ENCODE measurements at places on chromosomes 6 and 20. TPM values are rescaled to one million over a fixed set of nuclear protein-coding genes. Genes with fewer than 3 reads are reported as not detected.

- DNase-seq, result peak; percentile 51
Measured at GRCh38 chr20:44111712-44112335, 75.2 kb downstream of the JPH2 start.

DNA sequence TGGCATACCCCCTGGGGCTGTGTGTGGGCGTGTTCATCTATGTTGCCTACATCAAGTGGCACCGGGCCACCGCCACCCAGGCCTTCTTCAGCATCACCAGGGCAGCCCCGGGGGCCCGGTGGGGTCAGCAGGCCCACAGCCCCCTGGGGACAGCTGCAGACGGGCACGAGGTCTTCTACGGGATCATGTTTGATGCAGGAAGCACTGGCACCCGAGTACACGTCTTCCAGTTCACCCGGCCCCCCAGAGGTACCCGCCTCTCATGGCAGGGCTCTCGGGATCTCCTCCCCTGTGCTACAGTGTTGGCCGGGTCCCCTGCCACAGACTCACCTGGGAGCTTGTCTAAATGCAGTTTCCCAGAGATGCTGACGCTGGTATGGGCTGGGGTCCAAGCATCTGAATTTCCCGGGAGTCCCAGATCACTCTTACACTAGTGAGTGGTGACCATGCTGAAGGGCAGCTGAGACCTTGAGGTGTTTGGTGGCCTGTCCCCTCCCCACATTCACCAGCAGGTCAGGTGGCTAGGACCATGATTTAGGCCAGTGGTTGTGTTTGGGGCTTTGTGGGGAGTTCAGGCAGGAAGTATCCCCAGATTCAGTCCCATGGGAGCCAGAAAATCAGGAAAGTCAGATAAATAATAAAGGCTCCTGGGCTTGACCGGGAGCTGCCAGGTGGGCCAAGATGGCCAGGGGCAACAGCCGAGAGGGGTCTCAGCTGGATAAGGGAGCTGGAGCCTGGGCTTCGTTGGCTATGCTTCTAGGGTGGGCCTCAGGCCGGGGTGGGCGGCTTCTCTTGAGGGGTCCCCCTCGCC is 11.8 kb downstream of the ENTPD6 start:
- no peak for DNase-seq

- DNase-seq, result no peak
Measured at GRCh38 chr6:156840606-156841005, 63.4 kb downstream of the ARID1B start.

- DNase-seq, result no peak
Measured at GRCh38 chr20:32040142-32040953, 11.7 kb upstream of the HCK start.

- DNase-seq, result no peak
Measured at GRCh38 chr20:56392881-56393482, 537 bp downstream of the CSTF1 start.

- DNase-seq, result no peak
Measured at GRCh38 chr6:3965071-3965718, 113.7 kb downstream of the FAM217A start.

The ZNF292 gene
- 7.3 TPM for polyA plus RNA-seq

The TUBB2B gene
- polyA plus RNA-seq, result 5.2 TPM

The PTK6 gene
- polyA plus RNA-seq, result not detected

The MTFR2 gene
- 12.7 TPM for polyA plus RNA-seq

GRCh38 chr6:33790379-33790778 is 1.4 kb upstream of the LEMD2 start:
- DNase-seq, result no peak

DNA sequence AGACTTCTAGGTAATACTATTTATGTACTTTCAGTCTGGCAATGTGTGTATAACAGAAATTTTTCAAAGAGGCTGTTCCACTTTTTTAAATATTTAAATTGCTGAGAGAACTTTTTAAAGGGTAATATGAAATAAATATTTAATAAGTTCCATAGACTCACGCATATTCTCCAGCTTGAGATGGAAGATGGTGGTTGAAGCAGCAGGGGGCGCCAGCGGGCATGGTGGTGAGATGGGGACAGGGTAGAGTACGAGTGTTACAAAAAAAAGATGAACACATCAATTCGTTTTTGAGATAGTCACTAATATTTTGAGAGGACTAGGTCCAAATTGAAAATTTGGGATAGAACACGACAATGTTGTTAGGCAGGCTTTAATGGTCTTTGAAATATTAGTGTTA is 68.4 kb downstream of the RSPO3 start:
- no peak for DNase-seq

The C6orf132 gene
- polyA plus RNA-seq, result 0.87 TPM

DNA sequence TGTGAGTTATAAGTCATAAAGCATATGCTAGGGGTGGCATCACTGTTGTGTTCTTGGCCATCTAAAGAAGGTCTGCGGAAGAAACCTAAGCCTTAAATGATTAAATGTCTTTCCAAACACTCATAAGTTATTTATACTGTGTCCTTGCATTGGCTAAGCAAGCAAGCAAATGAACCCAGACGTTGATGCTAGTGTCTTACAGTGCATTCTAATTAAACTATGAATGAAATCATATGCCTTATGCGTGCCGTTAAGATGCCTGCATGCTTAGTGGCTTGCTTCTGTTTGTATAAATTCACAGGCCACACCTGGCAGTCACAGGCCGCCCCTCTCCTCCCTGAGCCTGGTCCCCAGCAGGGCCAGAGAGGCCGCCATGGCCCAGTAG is 49.9 kb downstream of the RIN2 start:
- peak; percentile 25 for DNase-seq

DNA sequence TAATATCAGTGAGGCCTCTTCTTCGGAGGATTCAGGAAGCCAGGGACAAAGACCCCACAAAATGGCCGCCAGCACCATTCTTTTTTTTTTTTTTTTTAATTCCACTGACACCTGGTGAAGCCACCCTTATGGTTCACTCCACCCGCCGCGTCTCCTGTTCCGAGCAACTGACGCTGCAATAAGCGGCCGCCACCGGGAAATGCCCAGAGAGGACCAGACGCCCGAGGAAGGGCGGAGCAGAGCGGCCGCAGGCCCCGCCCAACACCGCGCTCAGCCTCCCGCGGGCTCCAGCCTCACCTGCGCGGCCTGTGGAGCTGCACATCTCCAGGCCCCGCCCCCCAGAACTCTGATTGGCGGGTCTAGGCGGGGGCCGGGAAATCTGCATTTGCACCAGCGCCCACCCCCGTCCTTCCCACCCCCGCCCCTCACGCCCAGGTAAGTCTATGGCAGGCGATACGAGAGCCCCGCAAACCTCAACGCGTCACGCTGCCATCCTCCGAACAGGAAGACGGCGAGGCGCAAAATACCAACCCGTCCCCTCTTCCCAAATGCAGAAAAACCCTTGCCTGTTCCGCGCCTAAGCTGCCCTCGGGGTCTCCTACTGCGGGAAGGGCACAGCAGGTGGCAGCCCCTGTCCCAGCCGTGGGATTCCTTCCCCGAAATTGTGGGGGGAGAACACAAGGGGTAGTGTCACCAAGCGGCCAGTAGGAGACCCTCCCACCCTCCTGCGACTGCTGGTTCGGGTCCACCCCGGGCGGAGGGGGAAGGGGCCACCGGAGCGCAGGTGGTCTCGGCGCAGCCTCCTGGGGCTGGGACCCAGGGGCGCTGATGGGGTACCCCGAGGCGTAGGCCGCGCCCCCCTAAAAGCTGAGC is 960 bp downstream of the ATP9A start:
- DNase-seq, result peak; percentile 25

GRCh38 chr6:124490122-124490521 is 472.1 kb upstream of the RNF217 start:
- DNase-seq, result no peak

The CGA gene
- 0.18 TPM for polyA plus RNA-seq

- DNase-seq, result no peak
Measured at GRCh38 chr6:90126839-90127238, 169.8 kb downstream of the BACH2 start.

GRCh38 chr6:51502996-51503395 is 584.4 kb downstream of the PKHD1 start:
- DNase-seq, result no peak

DNA sequence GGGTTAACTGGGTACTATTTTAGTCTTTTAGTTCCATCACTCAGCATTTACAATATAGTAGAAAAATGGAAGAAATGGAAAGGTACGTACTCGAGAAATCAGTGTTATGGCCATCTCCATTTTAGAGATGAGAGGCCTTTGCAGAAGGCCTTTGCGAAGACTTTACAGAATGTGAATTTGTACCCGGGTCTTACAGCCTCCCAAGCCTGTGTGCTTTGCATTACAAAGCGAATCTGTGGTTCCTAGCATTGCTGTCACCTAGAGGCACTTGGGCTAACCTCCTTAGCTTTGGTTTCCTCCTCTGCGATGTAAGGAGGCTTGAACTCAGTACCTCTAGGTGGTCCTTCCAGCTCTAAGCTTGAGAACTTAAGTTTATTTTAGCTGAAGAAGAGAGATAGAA is 10.9 kb downstream of the VAPB start:
- DNase-seq, result no peak

DNA sequence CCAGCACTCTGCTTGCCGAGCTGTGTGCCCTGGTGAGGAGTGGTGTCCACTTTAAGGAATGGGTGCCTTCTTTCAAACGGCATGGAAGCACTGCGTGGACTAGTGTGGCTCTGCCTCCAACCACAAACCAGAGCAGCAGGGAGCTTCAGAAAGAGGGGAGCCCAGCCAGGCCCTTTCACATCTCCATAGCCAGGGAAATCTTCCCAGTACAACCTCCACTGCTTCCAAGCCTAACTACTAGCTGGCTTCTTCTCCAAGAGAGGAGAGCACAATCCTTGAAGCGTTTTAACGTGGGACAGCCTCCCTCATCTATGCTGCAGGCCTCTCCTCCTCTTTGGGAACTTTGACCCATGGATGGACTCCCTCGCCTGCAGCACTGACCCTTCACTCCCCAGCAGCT is 26.7 kb downstream of the TNXB start:
- no peak for DNase-seq

GRCh38 chr6:46137387-46137786 is 7.6 kb downstream of the ENPP4 start:
- DNase-seq, result no peak

- peak; percentile 83 for DNase-seq
Measured at GRCh38 chr6:25354078-25354932, 75.1 kb downstream of the CARMIL1 start.

DNA sequence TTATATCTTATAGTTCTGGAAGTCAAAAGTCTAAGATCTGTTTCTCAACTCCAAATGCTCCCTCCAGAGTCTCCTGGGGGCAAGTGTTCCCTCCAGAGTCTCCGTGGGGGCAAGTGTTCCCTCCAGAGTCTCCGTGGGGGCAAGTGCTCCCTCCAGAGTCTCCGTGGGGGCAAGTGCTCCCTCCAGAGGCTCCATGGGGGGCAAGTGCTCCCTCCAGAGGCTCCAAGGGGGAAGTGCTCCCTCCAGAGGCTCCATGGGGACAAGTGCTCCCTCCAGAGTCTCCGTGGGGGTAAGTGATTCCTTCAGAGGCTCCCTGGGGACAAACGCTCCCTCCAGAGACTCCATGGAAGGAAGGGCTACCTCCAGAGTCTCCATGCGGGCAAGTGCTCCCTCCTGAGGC is 34.0 kb upstream of the THBS2 start:
- DNase-seq, result no peak

The EGFL8 gene
- polyA plus RNA-seq, result 2.3 TPM

The GABRR2 gene
- polyA plus RNA-seq, result 0.05 TPM

- peak; percentile 34 for DNase-seq
Measured at GRCh38 chr6:29995340-29995777, 53.0 kb downstream of the HLA-A start.

DNA sequence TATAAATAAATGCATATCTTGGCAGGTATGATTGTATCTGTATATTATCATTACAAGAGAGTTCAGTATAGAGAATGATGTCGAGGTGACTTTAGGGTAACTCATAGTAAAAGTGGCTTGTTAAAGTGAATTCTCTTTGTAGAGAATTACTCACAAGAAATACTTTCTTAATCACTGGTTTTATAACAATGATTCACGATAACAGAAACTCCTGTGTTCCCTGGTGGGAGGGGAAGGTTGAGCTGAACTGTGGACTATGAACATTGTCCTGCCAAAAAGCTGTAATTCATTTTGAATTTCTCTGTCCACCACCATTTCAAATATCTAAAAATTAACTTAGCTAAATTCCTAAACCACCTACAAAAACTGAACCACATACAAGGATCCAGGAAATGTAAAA is 7.7 kb downstream of the TPMT start:
- no peak for DNase-seq

- DNase-seq, result no peak
Measured at GRCh38 chr20:9082741-9083140, 13.9 kb downstream of the PLCB4 start.

DNA sequence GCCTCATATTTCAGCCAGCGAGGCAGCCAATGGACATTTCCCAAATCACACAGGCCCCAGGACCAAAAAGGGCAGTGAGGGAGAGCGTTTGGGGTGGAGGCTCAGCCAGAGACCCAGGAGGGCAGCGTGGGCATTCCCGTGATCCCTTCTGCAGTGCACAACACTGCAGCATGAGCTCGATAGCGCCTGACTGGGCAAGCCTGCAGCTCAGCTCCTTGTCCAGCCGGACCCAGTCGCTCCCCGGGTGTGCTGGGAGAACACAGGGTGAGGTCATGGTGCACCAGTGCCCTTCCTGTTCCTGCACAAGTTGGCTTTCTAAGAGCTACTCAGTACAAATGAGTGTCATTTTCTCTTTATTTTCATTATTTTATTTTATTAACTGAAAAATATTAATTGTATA is 5.9 kb downstream of the TTLL2 start:
- DNase-seq, result no peak

DNA sequence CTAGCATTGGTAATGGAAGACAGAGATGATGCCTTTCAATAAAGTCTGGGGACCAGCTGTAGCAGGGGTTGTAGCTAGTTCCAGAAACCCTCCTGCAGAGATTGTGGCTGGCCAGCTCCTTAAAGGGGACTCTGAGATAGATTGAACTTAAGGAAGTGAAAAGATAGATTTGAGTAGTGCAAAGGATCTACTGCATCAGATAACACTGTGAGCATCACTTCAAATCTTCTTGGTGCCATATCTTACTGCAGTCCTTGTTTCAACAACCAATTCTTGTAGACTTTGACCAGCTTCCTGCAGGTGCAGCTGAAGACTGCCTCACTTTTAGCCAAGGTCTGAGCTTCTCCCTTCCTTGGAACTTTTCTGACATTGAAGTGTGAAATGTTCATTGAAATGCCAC is 14.8 kb upstream of the CEP162 start:
- no peak for DNase-seq

DNA sequence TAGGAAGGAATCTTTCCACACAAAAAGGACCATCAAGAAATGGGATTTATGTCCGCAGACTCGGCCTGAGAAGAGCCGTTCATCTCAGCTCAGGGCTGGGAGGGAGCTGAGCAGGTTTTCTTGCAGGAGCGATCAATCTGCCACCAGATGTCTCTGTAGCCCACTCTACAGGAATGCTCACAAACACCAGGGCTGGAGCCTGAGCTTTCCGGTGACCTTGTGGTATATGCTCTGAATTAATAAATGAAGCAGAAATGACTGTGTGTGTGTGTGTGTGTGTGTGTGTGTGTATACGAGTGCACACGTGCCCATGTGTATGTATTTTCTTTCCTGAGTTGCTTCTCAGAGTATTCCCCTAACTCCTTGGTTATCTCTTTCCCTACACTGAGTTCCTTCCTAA is 12.0 kb downstream of the CD83 start:
- DNase-seq, result peak; percentile 77

The PPP1R3G gene
- polyA plus RNA-seq, result 0.10 TPM

The GPLD1 gene
- 0.01 TPM for polyA plus RNA-seq
